Activated B cell treated with CpG ODN at 0.5 μM for 24 hours (primary cell): ENCODE measurements at places on chromosomes 12 and 14. TPM values are rescaled to one million over a fixed set of nuclear protein-coding genes. Genes with fewer than 3 reads are reported as not detected.

TGM1 gene
- total RNA-seq = 6.4 and 6.5 TPM in 2 replicates

KRT2 gene
- total RNA-seq = not detected in 2 replicates

REP15 gene
- total RNA-seq = 0.35 TPM in 1 of 2 replicates, not detected in the other

IL26 gene
- total RNA-seq = not detected in 2 replicates

BCL7A gene
- total RNA-seq = 38.6 and 41.4 TPM in 2 replicates

VDR gene
- total RNA-seq = 0.64 and 0.86 TPM in 2 replicates

ZDHHC22 gene
- not detected in 2 replicates for total RNA-seq

FIGNL2 gene
- total RNA-seq = 0.39 and 0.69 TPM in 2 replicates

TSPAN8 gene
- total RNA-seq = not detected in 2 replicates

SLC35E3 gene
- 7.8 and 9.5 TPM in 2 replicates for total RNA-seq

- no peaks in the 10 kb centered on the region for H3K27me3 ChIP-seq
- H3K36me3 ChIP-seq = no peaks in the 10 kb centered on the region
- no peak for DNase-seq
- H3K27ac ChIP-seq = no peak overlapping the region
These were observed 27.0 kb downstream of the CCDC85C start for GRCh38 chr14:99576761-99577705.

GRCh38 chr12:111692575-111693210 lies 6.8 kb downstream of the ACAD10 start:
- DNase-seq = no peak
- peaks cover 50% of the 10 kb centered on the region for H3K36me3 ChIP-seq
- no peaks in the 10 kb centered on the region for H3K27me3 ChIP-seq
- H3K4me3 ChIP-seq = no peak overlapping the region
- H3K27ac ChIP-seq = no peak overlapping the region

DNA sequence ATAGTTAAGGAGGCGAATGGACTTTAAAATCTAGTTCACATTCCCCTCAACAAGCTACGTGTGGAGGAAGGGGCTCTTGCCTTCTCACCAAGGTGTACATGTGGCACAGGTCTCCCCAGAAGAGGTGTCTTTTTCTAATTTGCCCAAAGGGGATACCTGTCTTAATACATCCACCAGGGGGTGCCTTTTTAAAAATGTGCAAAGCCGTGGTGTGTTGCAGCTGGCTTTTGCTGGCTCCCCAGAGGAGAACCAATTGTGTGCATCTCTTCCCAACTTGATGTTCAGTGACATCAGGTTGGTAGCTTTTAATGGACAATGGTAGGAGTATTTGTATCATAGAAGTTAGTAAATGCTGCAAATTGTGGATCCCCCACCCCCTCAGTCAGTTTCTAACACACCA lies 33.8 kb downstream of the CREBL2 start:
- no peak for DNase-seq
- H3K36me3 ChIP-seq = peaks cover 33% of the 10 kb centered on the region
- no peak overlapping the region for H3K4me3 ChIP-seq
- no peaks in the 10 kb centered on the region for H3K27me3 ChIP-seq
- peaks cover 9% of the 10 kb centered on the region for H3K4me1 ChIP-seq

DNA sequence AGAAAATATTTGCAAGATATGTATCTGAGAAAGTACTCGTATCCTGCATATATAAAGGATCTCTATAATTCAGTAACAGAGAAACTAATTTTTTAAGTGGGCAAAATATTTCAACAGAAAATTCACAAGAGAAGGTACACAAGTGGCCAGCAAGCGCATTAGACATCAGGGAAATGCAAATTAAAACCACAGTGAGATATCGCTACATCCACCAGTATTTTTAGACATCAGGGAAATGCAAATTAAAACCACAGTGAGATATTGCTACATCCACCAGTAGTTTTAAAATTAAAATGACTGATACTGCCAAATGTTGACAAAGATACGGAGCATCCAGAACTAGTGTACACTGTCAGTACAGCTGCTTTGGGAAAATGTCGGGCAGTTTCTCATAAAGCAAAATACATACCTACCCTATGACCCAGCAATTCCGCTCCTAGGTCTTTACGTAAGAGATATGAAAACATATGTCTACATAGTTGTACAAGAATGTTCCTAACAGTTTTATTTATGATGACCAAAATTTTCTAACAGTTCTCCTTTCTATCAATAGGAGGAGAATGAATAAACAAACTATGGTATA lies 2.8 kb upstream of the KCNK13 start:
- H3K4me3 ChIP-seq = no peak overlapping the region
- DNase-seq = no peak
- no peaks in the 10 kb centered on the region for H3K36me3 ChIP-seq

GRCh38 chr14:58808828-58809227 lies 171.1 kb downstream of the DACT1 start:
- no peaks in the 10 kb centered on the region for H3K4me1 ChIP-seq
- no peak for DNase-seq
- no peaks in the 10 kb centered on the region for H3K27me3 ChIP-seq
- no peak overlapping the region for H3K27ac ChIP-seq

GRCh38 chr12:106841510-106842302 lies 67.2 kb downstream of the RIC8B start:
- H3K27ac ChIP-seq = no peak overlapping the region
- H3K4me3 ChIP-seq = no peak overlapping the region
- H3K4me1 ChIP-seq = no peaks in the 10 kb centered on the region
- H3K27me3 ChIP-seq = no peaks in the 10 kb centered on the region
- no peak for DNase-seq

DNA sequence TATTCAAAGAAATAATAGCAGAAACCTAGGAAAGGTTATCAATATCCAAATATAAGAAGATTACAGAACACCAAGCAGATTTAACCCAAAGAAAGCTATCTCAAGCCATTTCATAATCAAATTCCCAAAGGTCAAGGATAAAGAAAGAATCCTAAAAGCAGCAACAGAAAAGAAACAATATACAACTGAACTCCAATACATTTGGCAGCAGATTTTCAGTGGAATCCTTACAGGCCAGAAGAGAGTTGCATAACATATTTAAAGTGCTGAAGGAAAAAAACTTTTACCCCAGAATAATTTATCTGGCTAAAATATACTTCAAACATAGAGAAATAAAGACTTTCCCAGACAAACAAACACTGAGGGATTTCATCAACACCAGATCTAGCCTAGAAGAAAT lies 54.3 kb downstream of the DENND5B start:
- H3K27ac ChIP-seq = no peak overlapping the region
- peaks cover 80% of the 10 kb centered on the region for H3K4me1 ChIP-seq
- H3K36me3 ChIP-seq = peaks cover 45% of the 10 kb centered on the region
- H3K4me3 ChIP-seq = no peak overlapping the region

GRCh38 chr12:56878010-56878339 lies 56.2 kb downstream of the SDR9C7 start:
- H3K27me3 ChIP-seq = peaks cover 15% of the 10 kb centered on the region
- no peaks in the 10 kb centered on the region for H3K36me3 ChIP-seq
- H3K27ac ChIP-seq = no peak overlapping the region
- H3K4me3 ChIP-seq = no peak overlapping the region

DNA sequence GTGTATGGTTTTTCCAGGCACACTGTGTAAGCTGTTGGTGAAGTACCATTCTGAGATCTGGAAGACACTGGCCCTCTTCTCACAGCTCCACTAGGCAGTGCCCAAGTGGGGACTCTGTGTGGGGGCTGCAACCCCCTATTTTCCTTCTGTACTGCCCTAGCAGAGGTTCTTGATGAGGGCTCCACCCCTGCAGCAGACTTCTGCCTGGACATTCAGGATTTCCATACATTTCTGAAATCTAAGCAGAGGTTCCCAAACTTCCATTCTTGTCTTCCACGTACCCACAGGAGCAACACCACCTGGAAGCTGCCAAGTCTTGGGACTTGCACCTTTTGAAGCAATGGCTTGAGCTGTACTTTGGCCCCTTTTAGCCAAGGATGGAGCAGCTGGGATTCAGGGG lies 85.2 kb upstream of the PRMT8 start:
- H3K27me3 ChIP-seq = no peaks in the 10 kb centered on the region
- H3K27ac ChIP-seq = no peak overlapping the region
- no peak for DNase-seq
- peaks cover 7% of the 10 kb centered on the region for H3K36me3 ChIP-seq

DNA sequence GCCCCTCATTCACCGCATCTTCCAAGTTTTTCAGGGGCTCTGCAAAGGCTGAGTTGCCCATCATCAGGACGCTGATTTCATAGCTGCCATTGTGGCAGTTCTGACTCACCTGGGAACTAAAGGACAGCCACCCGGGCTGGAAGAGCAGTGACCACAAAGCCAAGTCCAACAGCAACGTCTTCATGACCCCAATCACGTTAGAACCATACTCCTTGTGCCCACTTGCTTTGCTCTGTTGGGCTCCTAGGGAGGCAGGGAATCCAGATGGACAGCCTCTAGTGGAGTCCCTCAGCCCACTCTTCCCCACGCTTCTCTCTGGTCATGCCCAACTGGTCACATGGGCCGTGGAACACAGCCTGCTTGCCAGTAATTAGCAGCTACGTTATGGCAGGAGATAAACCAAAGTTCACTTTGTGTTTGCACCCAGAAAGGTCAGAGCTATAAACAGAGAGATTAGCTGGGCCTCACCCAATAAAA lies at the start of gene GUCY2C:
Gene GUCY2C (minus strand): TSS at position 335 of the 477 bp plus-strand sequence. CDS start 151 bp downstream, at position 184.
- no peak for DNase-seq
- H3K27ac ChIP-seq = no peak within 1 kb of the TSS
- H3K27me3 ChIP-seq = peaks cover 22% of the 10 kb centered on the region
- H3K36me3 ChIP-seq = no peaks in the 10 kb centered on the region

DNA sequence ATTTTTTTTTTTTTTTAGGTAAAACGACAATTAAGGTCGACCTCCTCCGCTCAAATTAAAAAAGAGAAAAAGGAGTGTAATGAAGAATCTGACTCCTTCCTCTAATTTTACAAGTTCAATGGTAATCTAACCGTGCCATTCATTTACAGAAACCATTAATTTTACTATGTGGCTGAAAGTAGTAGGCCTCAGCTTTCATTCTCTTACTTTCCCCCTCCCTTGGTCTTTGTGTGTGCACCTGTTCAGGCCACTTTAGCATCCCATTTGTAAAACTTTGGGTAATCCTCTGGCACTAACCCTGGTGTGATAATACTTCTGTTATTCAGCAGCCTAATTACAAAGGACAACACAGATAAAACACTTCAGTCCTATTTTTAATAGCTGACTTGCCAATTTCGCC lies 128.1 kb downstream of the ASCL1 start:
- H3K4me3 ChIP-seq = no peak overlapping the region
- H3K36me3 ChIP-seq = no peaks in the 10 kb centered on the region

- H3K4me3 ChIP-seq = peak overlapping the region; percentile 76
- peaks cover 3% of the 10 kb centered on the region for H3K4me1 ChIP-seq
- no peak overlapping the region for H3K27ac ChIP-seq
- peak; percentile 79 for DNase-seq
These were observed 7.2 kb upstream of the ANKRD9 start for GRCh38 chr14:102516531-102517391.

DNA sequence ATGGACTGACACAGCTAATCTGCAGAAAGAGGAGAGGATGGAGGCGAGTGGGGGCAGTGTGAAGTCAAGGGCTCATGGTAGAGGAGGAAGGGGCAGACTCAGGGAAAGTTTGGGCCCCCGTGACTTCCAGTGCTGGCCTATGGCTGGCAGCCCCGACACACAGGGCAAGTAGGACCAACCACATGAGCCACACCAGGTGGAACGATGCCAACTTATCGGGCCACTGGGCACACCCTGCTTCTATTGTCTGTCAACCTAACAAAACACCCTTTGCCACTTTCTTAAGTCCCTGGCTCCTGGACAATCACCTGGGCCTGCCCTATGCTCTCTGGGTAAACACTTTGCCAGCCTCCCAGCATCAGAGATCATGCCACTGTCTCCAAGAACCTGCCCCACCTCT lies 65.2 kb upstream of the PSMC1 start:
- H3K4me3 ChIP-seq = no peak overlapping the region
- H3K27me3 ChIP-seq = peaks cover 24% of the 10 kb centered on the region

- no peak for DNase-seq
- peak overlapping the region; percentile 51 for H3K27ac ChIP-seq
- H3K36me3 ChIP-seq = peaks cover 45% of the 10 kb centered on the region
- H3K4me3 ChIP-seq = peak overlapping the region; percentile 42
- H3K27me3 ChIP-seq = no peaks in the 10 kb centered on the region
These were observed 5.6 kb downstream of the CNIH1 start for GRCh38 chr14:54435500-54435981.

DNA sequence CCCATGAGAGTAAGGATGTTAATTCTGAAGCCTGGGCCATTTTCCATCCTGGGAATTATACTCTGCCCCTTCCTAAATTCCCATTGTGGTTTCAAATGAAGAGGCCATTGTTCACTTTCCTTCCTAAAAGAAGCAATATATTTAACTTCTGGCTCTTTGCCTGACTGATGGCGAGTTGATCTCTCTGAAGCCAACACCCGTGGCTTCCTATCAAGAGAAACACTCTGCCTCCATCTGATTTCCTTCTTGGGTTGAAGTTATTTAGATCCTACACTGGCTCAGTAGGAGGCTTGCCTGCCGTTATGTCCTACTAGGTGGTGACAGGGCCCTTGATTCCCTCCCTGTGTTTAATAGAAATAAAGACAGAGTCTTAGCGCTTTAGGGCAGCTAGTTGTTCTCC lies 97.4 kb downstream of the PRKCH start:
- DNase-seq = no peak
- no peak overlapping the region for H3K27ac ChIP-seq
- H3K27me3 ChIP-seq = no peaks in the 10 kb centered on the region
- H3K4me1 ChIP-seq = peaks cover 5% of the 10 kb centered on the region

GRCh38 chr14:22994762-22995275 lies 12.5 kb upstream of the AJUBA start:
- H3K27ac ChIP-seq = no peak overlapping the region
- H3K4me3 ChIP-seq = no peak overlapping the region
- peaks cover 3% of the 10 kb centered on the region for H3K4me1 ChIP-seq
- H3K27me3 ChIP-seq = no peaks in the 10 kb centered on the region
- peaks cover 22% of the 10 kb centered on the region for H3K36me3 ChIP-seq

GRCh38 chr12:71440763-71441748 lies 1.5 kb downstream of the LGR5 start:
- peaks cover 42% of the 10 kb centered on the region for H3K27me3 ChIP-seq
- no peaks in the 10 kb centered on the region for H3K36me3 ChIP-seq
- H3K4me3 ChIP-seq = peak overlapping the region; percentile 86
- H3K27ac ChIP-seq = no peak overlapping the region

GRCh38 chr12:7304456-7304855 lies 584 bp downstream of the ACSM4 start:
- no peaks in the 10 kb centered on the region for H3K36me3 ChIP-seq
- H3K4me3 ChIP-seq = no peak overlapping the region
- no peak for DNase-seq
- H3K27ac ChIP-seq = no peak overlapping the region

DNA sequence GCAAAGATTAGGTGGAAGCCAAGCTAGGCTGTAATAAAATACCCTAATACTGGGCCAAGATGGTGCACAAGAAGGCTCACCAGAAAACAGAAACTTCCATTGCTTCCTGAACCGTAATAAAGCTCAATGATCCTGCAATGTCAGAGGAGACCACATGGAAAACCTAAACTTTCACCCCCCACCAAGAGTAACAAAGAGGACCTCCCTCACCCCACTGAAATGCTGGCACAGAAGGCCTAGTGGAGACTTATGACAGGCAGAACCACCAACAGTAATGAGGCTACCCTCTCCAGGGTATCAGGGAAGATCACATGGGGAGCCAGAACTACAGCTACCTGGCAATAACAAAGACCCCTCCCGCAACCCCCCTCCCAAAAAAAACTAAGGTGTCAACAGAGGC lies 43.1 kb downstream of the CEP83 start:
- peaks cover 17% of the 10 kb centered on the region for H3K36me3 ChIP-seq
- no peak for DNase-seq
- no peak overlapping the region for H3K4me3 ChIP-seq
- H3K4me1 ChIP-seq = peaks cover 11% of the 10 kb centered on the region
- no peaks in the 10 kb centered on the region for H3K27me3 ChIP-seq
- no peak overlapping the region for H3K27ac ChIP-seq
